ENCODE measurements at places on chromosomes 4 and X. TPM values are rescaled to one million over a fixed set of nuclear protein-coding genes. Genes with fewer than 3 reads are reported as not detected.

DNA sequence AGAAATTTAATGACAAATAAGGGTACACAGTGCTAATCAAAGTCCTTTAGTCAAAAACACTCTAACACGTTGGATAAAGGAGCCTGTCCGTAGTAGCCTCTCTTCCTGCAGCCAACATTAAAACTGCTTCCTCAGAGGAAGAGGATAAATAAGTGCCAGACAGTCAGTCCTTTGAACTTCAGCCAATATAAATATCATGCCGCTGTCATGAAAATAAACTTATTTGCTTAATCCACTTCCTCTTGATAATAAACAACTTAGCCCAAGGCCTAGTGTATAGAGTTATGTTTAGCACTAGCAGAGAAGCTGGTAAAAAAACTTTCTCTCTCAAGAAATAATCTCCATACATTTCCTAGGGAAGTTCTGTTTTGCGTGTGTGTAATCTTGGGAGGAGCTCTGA, 196.7 kb downstream of the HS3ST1 start:
- peak; percentile 7 for DNase-seq

GRCh38 chr4:15898902-15899301, 39.6 kb downstream of the FGFBP1 start:
- DNase-seq = no peak

GRCh38 chrX:13377550-13377934, 57.7 kb upstream of the ATXN3L start:
- no peak for DNase-seq

GRCh38 chr4:111020961-111021360, 398.1 kb upstream of the PITX2 start:
- DNase-seq = no peak

- no peak for DNase-seq
Observed at GRCh38 chrX:85017721-85018120, 14.0 kb downstream of the APOOL start.

DNA sequence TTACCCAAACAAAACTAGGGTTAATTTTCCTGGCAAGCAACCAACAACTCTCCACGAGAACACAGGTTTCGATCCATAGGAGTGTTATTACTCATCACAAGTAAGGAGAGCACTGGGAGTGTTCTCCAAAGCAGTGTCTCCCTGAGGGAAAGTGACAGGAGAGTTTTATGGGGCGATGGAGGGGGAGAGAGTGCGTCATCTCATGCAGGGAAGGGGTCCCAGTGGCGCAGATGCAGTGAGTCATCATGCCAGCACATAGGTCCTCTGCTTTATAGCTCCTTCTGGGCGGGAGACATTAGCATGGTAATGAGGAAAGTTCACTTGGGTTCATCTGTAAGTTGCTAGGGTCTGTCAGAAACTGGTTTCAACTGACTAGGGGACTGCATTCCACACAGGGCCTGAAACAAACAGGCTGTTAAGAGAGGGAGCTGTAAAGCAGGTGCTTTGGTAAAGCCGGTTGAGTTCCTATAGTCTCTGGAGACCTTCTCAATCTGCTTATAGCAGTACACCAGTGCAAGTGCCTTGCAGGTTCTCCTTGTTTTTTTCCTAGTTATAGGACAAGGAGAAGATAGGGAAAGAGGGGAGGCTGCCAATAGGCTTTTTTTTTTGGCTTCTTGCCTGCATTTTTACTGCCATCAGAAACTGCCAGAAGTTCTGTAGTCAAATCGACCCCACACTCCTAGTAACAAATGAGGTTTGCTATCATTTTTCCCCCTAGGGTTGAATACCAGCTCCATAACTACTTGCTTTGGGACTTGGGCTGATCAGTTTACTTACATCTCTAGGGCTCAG, 12.8 kb upstream of the BOD1L1 start:
- no peak for DNase-seq

- no peak for DNase-seq
Observed at GRCh38 chr4:152374606-152375285, 161.1 kb downstream of the FBXW7 start.

DNA sequence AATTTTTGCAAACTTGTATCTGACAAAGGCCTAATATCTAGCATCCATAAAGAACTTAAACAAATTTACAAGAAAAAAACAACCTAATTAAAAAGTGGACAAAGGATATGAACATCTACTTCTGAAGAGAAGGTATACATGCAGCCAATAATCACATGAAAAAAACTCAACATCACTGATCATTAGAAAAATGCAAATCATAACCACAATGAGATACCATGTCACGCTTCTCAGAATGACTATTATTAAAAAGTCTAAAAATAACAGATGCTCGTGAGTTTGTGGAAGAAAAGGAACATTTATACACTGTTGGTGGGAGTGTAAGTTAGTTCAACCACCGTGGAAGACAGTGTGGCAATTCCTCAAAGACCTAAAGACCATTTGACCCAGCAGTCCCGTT, 24.0 kb downstream of the CEP44 start:
- DNase-seq = no peak

- no peak for DNase-seq
Observed at GRCh38 chr4:128328106-128328505, 40.5 kb upstream of the PGRMC2 start.

DNA sequence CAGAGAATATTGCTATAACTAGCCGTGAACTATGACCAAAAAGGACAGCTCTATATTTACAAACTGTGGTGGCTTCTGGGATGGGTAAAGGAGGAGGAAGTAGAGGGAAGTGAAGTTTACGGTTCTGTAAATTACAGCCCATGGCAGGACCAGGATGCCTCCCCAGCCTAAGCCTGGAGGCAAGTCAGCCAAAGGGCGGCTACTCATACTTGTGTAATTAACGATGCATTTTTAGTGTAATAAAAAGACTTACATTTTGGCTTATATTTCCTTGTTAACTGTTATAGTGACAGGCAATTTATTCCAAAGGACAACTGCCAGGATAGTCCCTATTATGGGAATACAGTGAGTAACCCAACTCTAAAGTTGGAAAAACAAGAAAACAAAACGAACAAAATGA, 139.9 kb upstream of the OTUD4 start:
- DNase-seq = no peak

DNA sequence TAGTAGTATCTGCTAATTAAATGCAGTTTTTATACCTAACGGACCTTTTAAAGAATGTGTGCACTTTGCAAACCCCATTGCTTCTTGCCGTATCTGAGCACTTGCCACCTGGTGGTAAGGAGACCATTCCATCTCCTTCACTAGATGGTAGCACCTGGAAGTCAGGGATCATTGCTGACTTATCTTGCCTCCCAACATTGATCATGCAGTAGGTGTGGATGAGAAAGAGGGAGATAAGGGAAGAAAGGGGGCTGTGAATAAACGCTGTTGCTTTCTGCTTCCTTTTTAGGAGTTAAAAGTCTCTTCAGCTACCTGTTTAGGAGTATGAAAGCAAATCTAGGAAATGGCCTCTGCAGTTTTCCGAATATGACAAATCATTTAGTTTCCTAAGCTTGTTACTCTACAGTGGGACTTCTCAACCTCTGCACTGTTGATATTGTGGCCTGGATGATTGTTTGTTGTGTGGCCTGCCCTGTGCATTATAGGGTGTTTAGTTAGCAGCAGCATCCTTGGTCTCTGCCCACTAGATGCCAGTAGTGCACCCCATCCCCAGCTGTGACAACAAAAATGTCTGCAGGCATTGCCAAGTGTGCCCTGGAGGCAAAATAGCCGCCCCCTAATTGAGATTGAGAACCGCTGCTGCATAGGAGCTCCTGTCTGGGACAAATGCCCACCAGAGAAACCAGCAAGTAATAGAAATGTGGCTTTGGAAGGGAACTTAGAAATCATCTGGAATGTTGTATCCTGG, 38.8 kb downstream of the GAB1 start:
- peak; percentile 70 for DNase-seq

DNA sequence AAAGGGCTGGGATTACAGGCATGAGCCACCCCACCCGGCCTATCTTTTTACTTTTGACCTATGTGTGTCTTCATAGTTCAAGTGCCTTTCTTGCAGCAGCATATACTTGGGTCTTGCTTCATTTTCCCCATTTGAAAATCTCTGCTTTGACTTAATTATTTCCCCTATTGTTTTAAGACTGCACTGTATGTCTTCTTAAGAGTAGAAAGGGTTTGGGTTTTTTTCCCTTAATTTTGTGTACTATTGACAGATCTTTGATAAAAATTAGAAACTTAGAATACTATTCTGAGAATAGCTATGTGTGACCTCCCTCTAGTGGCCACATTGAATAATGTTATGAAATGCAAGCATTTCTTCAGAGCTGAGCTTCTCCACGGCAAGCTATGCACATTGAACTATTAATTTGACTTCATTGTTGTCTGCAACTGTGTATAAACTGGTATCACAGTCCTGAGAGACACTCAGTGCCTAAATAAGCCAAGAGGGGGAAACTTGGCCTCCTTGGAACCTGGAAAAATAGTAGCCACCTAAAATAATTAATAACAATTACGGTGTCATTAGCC, 8.7 kb upstream of the SLC25A4 start:
- DNase-seq = peak; percentile 76

GRCh38 chr4:174217273-174218126, 66.0 kb downstream of the FBXO8 start:
- DNase-seq = no peak

DNA sequence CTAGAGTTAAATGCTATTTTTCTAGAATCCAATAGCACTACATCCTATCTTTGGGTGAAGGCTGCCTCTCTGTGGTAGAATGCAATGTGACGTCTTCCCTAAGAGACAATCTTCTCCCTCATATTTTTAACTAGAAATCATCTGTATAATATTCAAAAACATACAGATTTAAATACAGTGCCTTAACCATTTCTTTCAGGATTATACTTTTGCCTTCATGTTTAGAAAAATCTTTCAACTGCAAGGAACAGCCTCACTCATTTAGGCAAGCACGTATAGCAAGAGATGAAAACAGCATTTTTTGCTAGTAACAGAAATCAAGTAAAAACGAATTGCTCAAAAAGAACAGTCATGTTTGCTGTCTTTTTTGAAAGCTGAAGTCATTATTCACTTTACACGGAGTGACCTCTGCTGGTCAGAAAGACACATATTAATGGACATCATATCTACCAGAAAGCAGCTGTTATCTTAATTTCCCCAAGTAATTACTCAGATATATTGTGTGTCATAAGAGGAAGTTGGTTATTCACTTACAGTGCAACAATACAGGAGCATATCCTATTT, 422.3 kb downstream of the STPG2 start:
- DNase-seq = peak; percentile 1

GRCh38 chrX:122850326-122850725, 333.8 kb upstream of the GRIA3 start:
- no peak for DNase-seq

GRCh38 chrX:46912603-46913491, 626 bp downstream of the JADE3 start:
- DNase-seq = peak; percentile 61

- DNase-seq = no peak
Observed at GRCh38 chr4:66273110-66273509, 602.8 kb upstream of the EPHA5 start.

GRCh38 chrX:82528525-82528924, 979.6 kb upstream of the POU3F4 start:
- DNase-seq = no peak

GRCh38 chr4:85358831-85359230, 116.1 kb upstream of the ARHGAP24 start:
- DNase-seq = no peak

- peak; percentile 49 for DNase-seq
Observed at GRCh38 chrX:10516781-10517322, 103.5 kb downstream of the MID1 start.

DNA sequence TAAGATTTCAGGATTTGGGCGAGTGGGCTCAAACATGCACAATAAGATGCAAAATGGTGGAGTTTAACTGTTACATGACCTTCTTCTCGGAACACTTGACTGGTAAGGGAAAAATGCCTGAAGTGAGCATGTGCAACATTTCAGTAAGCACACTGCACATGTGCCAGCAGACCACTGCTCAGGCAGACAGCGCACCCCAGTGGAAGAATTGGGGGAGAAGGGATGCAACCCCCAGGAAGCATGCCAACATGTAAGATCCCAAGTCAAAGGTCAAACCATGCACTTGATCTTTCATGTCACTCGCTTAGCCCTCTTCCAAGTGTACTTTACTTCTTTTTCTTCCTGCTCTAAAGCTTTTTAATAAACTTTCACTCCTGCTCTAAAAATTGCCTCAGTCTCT, 256.3 kb downstream of the CENPC start:
- no peak for DNase-seq

GRCh38 chrX:39560271-39560670, 537.5 kb downstream of the BCOR start:
- no peak for DNase-seq

DNA sequence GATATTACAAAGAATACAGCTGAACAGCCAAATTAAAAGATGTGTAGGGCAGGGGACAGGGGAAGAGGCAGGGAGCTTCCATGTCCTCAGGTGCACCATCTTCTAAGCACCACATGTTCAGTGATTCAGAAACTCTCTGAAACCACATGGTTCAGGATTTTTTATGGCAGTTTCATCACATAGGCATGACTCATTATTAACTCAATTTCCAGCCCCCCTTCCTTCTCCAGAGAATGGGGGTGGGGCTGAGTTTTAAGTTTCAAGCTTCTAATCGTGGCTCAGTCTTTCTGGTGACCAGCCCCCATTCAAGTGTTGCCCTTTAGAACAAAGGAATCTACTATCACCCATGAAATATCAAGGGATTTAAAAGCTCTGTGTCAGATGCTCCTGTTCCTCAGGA, 317.8 kb upstream of the GALNT7 start:
- no peak for DNase-seq

GRCh38 chrX:24301806-24302205, 12.1 kb downstream of the SUPT20HL2 start:
- DNase-seq = no peak

GRCh38 chrX:41827886-41828285, 95.5 kb downstream of the CASK start:
- DNase-seq = no peak

CXCL8 gene
- 47.1 TPM for total RNA-seq

PNMA6F gene
- total RNA-seq = not detected

FGF13 gene
- total RNA-seq = 17.9 TPM

EGF gene
- under 0.01 TPM for total RNA-seq

PRDM5 gene
- 5.4 TPM for total RNA-seq

FNIP2 gene
- total RNA-seq = 62.3 TPM

PLXNB3 gene
- 14.1 TPM for total RNA-seq

PLAC1 gene
- total RNA-seq = not detected

PDE6B gene
- 7.5 TPM for total RNA-seq

GRSF1 gene
- 117 TPM for total RNA-seq

BANK1 gene
- total RNA-seq = 0.09 TPM

C4orf54 gene
- 0.05 TPM for total RNA-seq

AVPR2 gene
- 4.7 TPM for total RNA-seq

PRKX gene
- total RNA-seq = 42.4 TPM

FBXO8 gene
- 28.3 TPM for total RNA-seq

SLC49A3 gene
- 9.9 TPM for total RNA-seq
